ENCODE measurements at places on chromosomes 11 and 22. TPM values are rescaled to one million over a fixed set of nuclear protein-coding genes. Genes with fewer than 3 reads are reported as not detected.
A peak's percentile ranks its signal among the peaks of the same experiment; 100 is the strongest.

The PATE2 gene
- not detected for total RNA-seq

The MRGPRX4 gene
- total RNA-seq = not detected

DNA sequence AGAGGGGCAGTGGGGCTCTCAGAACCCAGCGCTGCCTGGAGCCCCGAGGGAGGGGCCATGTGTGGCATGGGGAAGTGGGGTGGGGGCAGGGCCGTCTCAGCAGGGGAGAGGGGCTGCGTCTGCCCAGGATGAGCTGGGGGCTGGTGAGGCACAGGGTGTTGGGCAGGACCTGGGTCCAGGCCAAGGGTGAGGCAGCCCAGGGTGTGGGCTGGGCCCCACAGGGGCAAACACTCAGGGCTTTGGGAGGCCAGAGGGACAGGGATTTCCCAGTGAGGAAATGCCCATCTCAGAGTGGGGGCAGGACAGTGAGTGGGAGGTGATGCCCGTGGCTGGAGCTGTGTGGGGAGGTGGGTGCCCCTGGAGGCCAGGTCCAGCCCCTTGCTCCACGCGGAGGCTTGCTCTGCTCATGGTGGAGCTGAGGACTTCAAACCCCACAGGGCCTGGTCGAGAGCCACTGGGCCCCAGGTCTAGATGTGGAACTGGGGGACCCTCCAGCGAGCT is 5.4 kb downstream of the PLXNB2 start:
- peak overlapping the region; percentile 89 for H3K27ac ChIP-seq
- H3K4me1 ChIP-seq = peaks cover 57% of the 10 kb centered on the region
- no peak for DNase-seq
- no peaks in the 10 kb centered on the region for H3K27me3 ChIP-seq
- H3K36me3 ChIP-seq = no peaks in the 10 kb centered on the region

DNA sequence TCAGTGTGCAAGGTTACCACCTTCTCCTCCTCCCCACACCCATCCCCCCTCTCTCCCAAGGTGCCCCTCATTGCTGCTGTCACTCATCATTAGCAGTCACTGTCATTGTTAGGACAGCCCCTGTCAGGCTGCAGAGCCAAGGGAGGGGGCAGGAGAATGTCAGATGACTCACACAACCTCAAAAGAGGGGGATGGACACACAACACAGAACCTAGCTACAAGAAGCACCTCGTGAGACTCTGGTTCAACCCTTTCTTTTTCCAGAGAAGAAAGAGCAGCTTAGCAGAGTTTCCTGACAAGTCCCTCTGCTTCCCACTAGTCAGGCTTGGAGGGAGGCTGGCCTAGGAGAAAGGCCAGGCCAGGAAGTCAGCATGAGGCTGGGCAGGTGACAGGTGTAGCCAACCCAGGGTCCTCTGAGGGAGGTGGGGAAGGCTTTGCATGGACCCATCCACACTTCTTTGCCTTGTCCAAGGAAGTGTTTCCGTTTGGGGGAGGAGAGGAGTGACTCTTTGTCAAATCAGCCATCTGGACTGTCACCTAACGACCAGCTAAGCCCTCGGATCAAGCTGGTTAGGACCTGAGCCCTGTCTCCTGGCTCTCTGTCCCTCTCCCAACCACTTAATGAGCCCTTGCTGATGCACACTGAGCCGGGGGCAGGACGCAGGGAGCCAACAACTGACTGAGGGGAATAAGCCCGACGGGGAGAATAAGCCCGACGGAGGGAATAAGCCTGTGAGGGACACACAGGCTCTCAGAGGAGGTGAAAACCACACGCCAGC is 18.3 kb downstream of the ADORA2A start:
- H3K4me3 ChIP-seq = no peak overlapping the region
- no peaks in the 10 kb centered on the region for H3K4me1 ChIP-seq
- no peak for DNase-seq
- peaks cover 4% of the 10 kb centered on the region for H3K36me3 ChIP-seq
- H3K27me3 ChIP-seq = no peaks in the 10 kb centered on the region
- no peak overlapping the region for H3K27ac ChIP-seq

DNA sequence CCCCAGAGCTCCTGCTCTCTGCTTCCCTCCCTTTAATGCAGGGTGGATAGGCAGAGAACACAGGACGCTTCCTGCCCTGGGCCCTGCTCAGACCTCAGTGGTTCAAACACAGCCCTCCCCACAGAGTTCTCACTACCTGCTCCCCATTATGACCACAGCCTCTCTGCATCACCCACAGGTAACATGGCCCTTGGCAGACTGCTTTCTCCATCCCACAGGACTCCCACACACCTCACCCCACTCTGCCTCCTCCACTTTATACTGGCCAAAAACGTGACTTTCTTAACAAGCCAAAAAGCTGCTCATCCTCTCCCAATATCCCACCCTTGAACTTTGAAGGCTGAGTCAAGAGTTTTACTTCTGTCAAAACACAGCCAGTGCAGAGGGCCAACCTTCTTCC is 33.8 kb downstream of the BUD13 start:
- H3K27me3 ChIP-seq = no peaks in the 10 kb centered on the region
- no peaks in the 10 kb centered on the region for H3K4me1 ChIP-seq
- no peak for DNase-seq
- no peak overlapping the region for H3K4me3 ChIP-seq
- H3K36me3 ChIP-seq = no peaks in the 10 kb centered on the region

DNA sequence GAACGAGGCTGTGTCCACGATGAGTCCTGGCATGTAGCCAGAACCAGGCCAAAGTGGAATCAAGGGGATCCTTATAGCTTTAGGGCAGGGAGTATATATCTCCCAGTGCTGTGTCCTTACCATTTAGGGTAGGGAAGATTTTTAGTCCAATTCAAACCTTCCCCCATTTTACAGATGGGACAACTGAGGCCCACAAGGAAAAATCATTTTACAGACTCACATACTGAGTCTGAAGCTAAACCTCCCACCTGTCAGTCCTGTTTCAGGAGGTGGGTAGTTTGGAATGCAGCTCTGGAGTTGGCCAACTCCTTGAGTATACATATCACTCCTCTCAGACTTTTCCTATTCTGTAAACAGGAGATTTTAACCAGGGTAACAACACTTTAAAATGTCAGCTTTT is 33.1 kb upstream of the TFIP11 start:
- H3K4me1 ChIP-seq = no peaks in the 10 kb centered on the region
- no peaks in the 10 kb centered on the region for H3K36me3 ChIP-seq
- no peaks in the 10 kb centered on the region for H3K27me3 ChIP-seq
- no peak for DNase-seq

- H3K4me3 ChIP-seq = peak overlapping the region; percentile 85
- no peaks in the 10 kb centered on the region for H3K36me3 ChIP-seq
- H3K27me3 ChIP-seq = no peaks in the 10 kb centered on the region
- peak; percentile 88 for DNase-seq
- H3K4me1 ChIP-seq = peaks cover 11% of the 10 kb centered on the region
- H3K27ac ChIP-seq = peak overlapping the region; percentile 100
Measured at GRCh38 chr11:33257897-33258630, 883 bp downstream of the HIPK3 start.

- no peaks in the 10 kb centered on the region for H3K36me3 ChIP-seq
- no peak overlapping the region for H3K27ac ChIP-seq
- DNase-seq = no peak
Measured at GRCh38 chr11:126101251-126101929, 38.7 kb upstream of the CDON start.

- H3K4me3 ChIP-seq = no peak overlapping the region
- H3K27me3 ChIP-seq = no peaks in the 10 kb centered on the region
- no peak for DNase-seq
- no peaks in the 10 kb centered on the region for H3K4me1 ChIP-seq
- H3K36me3 ChIP-seq = no peaks in the 10 kb centered on the region
Measured at GRCh38 chr22:36182056-36182455, 19.6 kb downstream of the APOL4 start.

All from Peyer's patch (tissue), 4 donors.